ENCODE measurements at places on chromosomes 5 and 9.

- peaks cover 36% of the 10 kb centered on the region for H3K4me1 ChIP-seq
- no peaks in the 10 kb centered on the region for H3K36me3 ChIP-seq
- no peak overlapping the region for H3K27ac ChIP-seq
- no peak for DNase-seq
- peaks cover 4% of the 10 kb centered on the region for H3K27me3 ChIP-seq
Measured at GRCh38 chr9:113499876-113500497, 36.5 kb downstream of the RGS3 start.

GRCh38 chr5:619444-619843 lies 7.3 kb downstream of the CEP72 start:
- H3K4me3 ChIP-seq = no peak overlapping the region
- peaks cover 59% of the 10 kb centered on the region for H3K36me3 ChIP-seq
- no peak for DNase-seq
- no peaks in the 10 kb centered on the region for H3K27me3 ChIP-seq
- peaks cover 5% of the 10 kb centered on the region for H3K4me1 ChIP-seq

DNA sequence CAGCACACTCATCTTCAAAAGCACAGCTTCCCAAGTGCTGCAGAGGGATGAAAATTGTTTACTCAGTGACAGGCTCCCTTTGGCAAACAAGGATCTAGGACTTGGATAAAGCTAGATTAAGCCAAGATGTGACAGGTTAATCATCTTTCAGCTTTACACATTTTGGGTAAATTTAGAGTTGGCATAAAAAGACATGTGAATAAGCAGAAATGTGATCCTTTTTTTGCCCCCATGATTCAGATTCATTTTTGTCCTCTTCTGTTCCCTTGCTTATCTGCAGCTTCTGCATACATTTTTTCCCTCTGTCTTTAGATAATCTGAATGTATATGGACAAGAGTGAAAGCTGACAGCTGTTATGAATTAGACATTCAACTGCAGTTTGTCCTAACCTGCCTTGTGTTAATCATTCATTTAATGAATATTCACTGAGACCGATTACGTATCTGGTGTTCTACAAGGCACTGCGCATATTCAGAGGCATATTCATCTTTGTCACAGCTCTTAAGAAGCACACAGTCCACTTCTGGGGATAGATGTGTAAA lies 19.6 kb downstream of the ADAMTSL1 start:
- no peak overlapping the region for H3K4me3 ChIP-seq
- DNase-seq = no peak
- 0 out of 2 replicates have a peak, but pooled peaks cover 4% of the 10 kb centered on the region for H3K4me1 ChIP-seq
- peak overlapping the region; percentile 11 for H3K27ac ChIP-seq
- H3K36me3 ChIP-seq = no peaks in the 10 kb centered on the region

- H3K4me1 ChIP-seq = peaks cover 10% of the 10 kb centered on the region
- H3K36me3 ChIP-seq = 0 out of 2 replicates have a peak, but pooled peaks cover 8% of the 10 kb centered on the region
- DNase-seq = peak; percentile 57
- H3K4me3 ChIP-seq = no peak overlapping the region
- H3K27ac ChIP-seq = no peak overlapping the region
Measured at GRCh38 chr5:167050568-167051401, 1240.7 kb upstream of the WWC1 start.

- no peaks in the 10 kb centered on the region for H3K27me3 ChIP-seq
- DNase-seq = no peak
- H3K36me3 ChIP-seq = peaks cover 5% of the 10 kb centered on the region
- peaks cover under 1% of the 10 kb centered on the region for H3K4me1 ChIP-seq
- no peak overlapping the region for H3K4me3 ChIP-seq
Measured at GRCh38 chr9:93043122-93043521, 15.4 kb upstream of the SUSD3 start.

- DNase-seq = no peak
- H3K4me1 ChIP-seq = no peaks in the 10 kb centered on the region
- H3K4me3 ChIP-seq = no peak overlapping the region
- H3K27ac ChIP-seq = no peak overlapping the region
Measured at GRCh38 chr5:35828082-35828598, 28.6 kb upstream of the IL7R start.

- no peaks in the 10 kb centered on the region for H3K27me3 ChIP-seq
- no peak for DNase-seq
- H3K27ac ChIP-seq = no peak overlapping the region
- peaks cover 19% of the 10 kb centered on the region for H3K36me3 ChIP-seq
- no peak overlapping the region for H3K4me3 ChIP-seq
Measured at GRCh38 chr5:76679231-76679630, 36.7 kb upstream of the F2R start.

- peaks cover 25% of the 10 kb centered on the region for H3K27me3 ChIP-seq
- no peak overlapping the region for H3K27ac ChIP-seq
- H3K4me1 ChIP-seq = peaks cover 13% of the 10 kb centered on the region
- DNase-seq = peak; percentile 79
- no peaks in the 10 kb centered on the region for H3K36me3 ChIP-seq
Measured at GRCh38 chr9:91954841-91955471, 4.9 kb upstream of the ROR2 start.

DNA sequence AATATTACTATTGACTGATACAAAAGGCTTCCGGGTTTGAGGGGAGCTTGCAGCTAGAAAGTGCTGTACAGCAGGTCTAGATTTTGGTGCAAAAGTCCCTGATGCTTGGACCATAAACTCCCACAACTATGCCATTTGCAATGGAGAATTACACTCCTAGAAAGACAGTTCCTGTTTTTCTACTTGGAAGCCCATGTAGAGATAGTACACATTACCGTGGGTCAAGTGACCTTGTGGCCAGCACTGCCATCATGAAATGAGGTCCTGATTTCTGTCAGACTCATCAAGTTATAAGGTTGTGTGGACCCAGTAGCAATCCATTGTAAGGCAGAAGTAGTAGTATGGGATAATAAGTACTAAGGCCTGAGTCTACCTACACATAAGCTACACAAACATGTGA lies 42.8 kb upstream of the TNFSF8 start:
- no peak for DNase-seq
- H3K4me3 ChIP-seq = no peak overlapping the region
- H3K4me1 ChIP-seq = peaks cover 2% of the 10 kb centered on the region
- H3K27me3 ChIP-seq = peaks cover 36% of the 10 kb centered on the region
- no peaks in the 10 kb centered on the region for H3K36me3 ChIP-seq

DNA sequence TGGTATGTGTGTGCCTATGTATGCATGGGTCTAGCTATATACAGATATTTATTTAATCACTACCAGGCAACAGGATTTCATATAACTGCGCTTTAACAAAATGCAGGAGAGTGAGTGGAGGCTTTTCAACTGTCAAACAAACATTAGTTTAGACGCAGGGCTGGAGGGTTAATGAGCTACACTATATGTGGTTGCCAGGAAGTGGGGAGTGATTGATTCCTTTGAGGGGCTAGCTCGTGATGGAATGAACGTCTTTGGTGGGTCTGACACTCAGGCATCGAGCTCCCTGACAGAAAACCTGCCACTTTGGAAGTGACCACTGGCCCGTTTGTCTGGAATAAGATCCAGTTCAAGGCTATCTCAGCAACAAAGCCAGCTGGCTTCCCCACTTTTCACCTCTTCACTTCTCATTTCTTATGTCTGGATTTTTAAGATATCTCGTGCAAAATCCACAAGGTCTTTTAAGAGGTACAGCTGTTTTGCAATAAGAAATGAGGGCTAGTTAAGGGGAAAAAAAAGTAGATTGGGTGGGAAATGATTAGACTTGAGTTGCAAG lies 78.0 kb downstream of the CFAP77 start:
- no peak overlapping the region for H3K27ac ChIP-seq
- H3K4me1 ChIP-seq = peaks cover 10% of the 10 kb centered on the region
- H3K36me3 ChIP-seq = peaks cover 6% of the 10 kb centered on the region
- DNase-seq = no peak
- H3K27me3 ChIP-seq = no peaks in the 10 kb centered on the region
- no peak overlapping the region for H3K4me3 ChIP-seq

DNA sequence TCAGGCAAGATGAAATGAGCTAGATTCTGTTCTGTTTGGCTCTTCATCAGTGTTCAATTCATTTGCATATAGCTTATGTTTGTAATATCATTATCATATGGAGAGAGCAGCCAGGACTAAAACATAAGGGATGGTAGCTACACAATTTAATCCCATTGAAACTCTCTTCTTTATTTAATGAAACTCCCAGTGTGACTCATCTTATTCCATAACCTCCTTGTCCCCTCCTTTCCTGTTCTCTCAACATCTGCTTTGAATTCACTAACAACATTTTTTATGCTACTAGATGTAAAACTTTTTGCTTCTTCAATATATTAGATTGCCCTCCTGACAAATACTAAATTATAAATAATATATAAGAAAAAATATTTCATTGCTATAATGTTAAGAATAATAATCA lies 1823.4 kb downstream of the MAT2B start:
- no peaks in the 10 kb centered on the region for H3K27me3 ChIP-seq
- no peaks in the 10 kb centered on the region for H3K36me3 ChIP-seq
- peaks cover 14% of the 10 kb centered on the region for H3K4me1 ChIP-seq
- H3K4me3 ChIP-seq = no peak overlapping the region

- H3K27me3 ChIP-seq = no peaks in the 10 kb centered on the region
- no peak for DNase-seq
- H3K4me1 ChIP-seq = peaks cover 18% of the 10 kb centered on the region
- peaks cover 23% of the 10 kb centered on the region for H3K36me3 ChIP-seq
Measured at GRCh38 chr5:18507114-18507513, 872.9 kb downstream of the TAF11L14 start.

GRCh38 chr9:87554171-87554910 lies 56.7 kb downstream of the DAPK1 start:
- peaks cover 2% of the 10 kb centered on the region for H3K36me3 ChIP-seq
- DNase-seq = no peak
- no peaks in the 10 kb centered on the region for H3K27me3 ChIP-seq
- H3K27ac ChIP-seq = no peak overlapping the region

- H3K4me3 ChIP-seq = no peak overlapping the region
- H3K27ac ChIP-seq = no peak overlapping the region
- DNase-seq = no peak
- H3K27me3 ChIP-seq = no peaks in the 10 kb centered on the region
- H3K4me1 ChIP-seq = peaks cover 7% of the 10 kb centered on the region
Measured at GRCh38 chr5:116402235-116402634, 172.4 kb downstream of the SEMA6A start.

DNA sequence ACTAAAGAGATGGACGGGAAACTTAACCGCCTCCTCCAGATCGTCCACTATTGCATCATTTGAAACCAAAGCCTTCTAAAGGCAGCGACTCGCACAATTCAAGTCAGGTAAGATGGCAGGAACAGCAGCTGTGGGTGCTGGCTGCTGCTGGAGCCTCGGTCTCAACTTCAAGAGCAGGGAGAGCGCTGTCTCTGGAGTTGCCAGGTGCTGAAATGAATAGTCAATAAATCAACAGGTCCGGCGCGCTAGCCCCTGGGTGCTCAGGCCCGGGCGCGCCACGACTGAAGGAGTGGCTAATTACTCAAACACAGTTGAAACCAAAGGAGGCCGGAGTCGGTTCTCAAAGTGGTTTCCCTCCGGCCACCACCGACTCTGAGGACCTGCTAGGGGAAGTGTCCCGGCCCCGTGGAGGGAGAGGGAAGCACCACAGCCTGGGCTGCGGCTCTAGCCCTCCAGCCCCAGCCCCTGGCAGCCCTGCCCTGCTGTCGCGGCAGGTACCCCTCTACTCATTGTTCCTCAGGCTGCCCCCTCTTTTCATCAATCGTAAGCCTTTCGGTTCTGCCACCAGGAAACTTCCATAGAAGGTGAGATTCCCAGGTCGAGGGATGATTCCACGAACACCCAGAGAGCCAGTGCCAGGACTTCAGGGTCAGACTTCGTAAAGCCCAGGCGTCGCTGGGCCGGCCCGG lies 804 bp downstream of the TTC39B start:
- peak; percentile 56 for DNase-seq
- peaks cover 16% of the 10 kb centered on the region for H3K27me3 ChIP-seq
- H3K27ac ChIP-seq = peak overlapping the region; percentile 78
- H3K4me1 ChIP-seq = peaks cover 23% of the 10 kb centered on the region
- H3K36me3 ChIP-seq = peaks cover 3% of the 10 kb centered on the region
- H3K4me3 ChIP-seq = peak overlapping the region; percentile 94

All from WTC11 (cell line).